ENCODE measurements at places on chromosomes 3 and 15.

DNA sequence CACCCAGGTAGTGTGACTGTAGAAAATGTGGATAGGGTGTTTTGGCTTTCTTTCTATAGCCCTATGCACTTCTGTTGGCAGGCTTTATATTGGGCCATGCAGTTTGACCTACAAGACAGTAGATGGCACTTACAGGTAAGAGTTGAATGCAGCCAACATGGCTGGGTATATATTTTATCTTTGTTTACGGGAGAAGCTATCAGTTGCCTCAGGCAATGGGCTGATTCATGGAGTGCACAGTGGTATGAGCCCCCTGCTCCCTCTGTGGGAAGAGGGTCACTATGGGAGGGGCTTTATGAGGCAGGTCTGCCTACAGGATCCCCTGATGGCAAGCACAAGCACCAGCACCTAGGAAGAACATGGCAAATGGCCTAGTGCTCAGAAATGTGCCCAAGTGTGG lies 301.2 kb upstream of the CDIN1 start:
- no peak for DNase-seq

DNA sequence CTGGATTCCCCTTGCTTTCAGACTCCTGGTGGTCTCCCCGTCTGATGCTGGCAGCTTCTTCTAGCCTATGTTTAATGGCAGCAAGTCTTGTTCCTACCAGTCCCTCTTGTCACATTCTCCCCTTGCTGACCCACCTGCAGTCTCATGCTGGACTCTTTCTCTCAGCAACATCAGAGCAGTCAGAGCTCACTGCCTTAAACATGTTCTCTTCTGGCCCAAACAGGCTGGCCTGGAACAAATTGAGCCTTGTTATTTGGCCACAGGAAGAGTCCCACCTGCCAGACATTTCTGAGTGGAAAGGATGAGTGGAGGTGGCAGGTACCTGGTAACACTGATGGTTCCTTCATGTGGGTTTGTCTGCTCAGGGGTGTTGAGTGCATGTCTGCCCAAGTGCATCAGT lies 59.2 kb upstream of the APEH start:
- no peak for DNase-seq

DNA sequence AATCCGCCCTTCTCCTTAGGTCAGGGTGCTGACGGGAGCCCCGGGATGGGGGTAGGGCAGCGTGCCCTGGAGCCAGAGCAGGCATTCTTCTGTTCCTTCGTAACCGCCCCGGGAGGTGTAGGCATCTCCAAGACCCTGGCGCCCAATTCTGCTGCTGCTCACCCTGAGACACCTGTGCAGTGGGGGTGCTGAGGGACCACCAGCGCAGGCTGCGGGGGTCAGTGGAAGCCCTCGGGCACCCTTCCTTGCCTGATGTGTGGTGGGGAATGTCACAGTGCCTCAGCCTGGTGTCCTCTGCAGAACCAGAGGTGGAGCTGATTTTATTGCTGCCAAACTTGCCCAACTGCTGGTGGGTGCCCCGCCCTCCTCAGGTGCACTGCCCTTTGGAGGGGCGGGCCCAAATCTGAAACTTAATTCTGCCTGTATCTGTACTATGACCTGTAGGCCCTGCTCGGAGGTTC lies 7.3 kb downstream of the CSK start:
- DNase-seq = no peak

DNA sequence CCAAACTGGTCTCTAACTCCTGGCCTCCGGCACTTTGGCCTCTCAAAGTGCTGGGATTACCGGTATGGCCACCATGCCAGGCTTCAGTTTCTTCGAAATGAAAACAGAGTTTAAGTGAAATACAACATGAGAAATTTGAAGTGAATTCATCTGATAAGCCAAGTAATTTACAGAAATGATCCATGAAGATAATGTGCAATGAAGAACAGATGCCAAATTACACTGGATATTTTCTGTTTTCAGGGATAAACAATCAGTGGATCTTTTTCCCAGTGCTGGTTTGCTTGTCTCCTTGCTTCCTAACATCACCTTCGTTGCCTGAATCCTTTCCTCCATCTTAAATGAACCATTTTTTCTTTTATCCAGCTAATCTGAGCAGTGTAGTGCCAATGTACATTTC lies 46.2 kb upstream of the SUCLG2 start:
- no peak for DNase-seq

GRCh38 chr15:73518180-73518862 lies 75.4 kb downstream of the REC114 start:
- peak; percentile 55 for DNase-seq

DNA sequence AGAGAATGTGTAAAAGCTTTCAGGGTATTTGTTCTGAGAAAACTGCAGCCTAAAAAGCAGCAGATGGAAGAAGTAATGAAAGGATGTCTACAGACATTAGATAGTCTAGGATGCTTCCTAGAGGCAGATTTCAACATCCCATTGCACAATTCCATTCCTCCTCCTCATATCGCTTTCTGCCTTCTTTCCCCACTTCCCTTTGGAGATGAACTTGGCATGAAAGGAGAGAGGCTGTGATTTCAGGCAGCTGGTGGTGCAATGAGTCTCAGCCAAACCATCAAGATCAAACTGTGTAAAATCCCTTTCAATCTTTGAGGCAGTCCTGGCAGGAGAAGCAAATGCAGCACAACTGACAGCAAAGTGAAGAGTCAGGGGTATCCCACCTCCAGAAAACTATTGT lies 438.7 kb upstream of the KCNMB2 start:
- DNase-seq = no peak

- no peak for DNase-seq
Observed at GRCh38 chr3:126419151-126419703, 24.5 kb downstream of the CFAP100 start.

DNA sequence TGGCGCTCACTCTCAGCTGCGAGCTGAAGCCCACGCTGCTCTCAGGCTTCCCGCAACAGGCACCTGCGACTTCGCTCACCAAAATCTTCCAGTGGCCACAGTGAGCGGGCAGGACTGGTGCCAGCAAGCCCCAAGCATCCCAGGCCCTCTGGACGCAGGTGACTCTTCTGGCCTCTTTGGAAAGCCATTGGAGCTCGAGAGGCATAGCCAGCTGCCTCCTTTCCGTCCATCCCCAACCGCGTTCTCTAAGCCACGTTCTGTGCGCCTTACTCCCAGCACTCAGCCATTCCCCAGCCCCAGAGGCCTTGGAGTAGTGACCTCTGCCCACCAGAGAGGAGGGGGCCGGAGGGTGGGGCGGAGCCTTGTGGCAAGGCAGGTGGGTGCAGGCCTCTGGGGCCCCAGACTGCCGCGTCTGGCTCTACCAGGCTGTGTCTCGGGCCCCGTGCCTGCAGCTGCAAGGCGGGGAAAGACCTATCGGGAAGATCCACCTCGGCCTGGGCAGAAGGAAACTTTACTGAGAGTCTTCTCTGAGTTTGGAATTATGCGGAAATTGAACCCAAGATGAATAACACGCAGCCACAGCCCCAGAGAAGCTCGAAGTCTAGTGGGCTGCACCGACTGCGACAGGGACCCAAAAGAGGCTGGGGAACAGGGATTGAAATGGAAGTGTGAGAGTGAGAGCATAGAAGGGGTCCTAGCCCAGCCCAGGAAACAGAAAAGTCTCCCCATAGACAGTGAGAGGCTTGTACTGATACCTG lies 3.6 kb upstream of the SOX14 start:
- DNase-seq = no peak

- no peak for DNase-seq
Observed at GRCh38 chr3:17573396-17573795, 169.0 kb downstream of the TBC1D5 start.

DNA sequence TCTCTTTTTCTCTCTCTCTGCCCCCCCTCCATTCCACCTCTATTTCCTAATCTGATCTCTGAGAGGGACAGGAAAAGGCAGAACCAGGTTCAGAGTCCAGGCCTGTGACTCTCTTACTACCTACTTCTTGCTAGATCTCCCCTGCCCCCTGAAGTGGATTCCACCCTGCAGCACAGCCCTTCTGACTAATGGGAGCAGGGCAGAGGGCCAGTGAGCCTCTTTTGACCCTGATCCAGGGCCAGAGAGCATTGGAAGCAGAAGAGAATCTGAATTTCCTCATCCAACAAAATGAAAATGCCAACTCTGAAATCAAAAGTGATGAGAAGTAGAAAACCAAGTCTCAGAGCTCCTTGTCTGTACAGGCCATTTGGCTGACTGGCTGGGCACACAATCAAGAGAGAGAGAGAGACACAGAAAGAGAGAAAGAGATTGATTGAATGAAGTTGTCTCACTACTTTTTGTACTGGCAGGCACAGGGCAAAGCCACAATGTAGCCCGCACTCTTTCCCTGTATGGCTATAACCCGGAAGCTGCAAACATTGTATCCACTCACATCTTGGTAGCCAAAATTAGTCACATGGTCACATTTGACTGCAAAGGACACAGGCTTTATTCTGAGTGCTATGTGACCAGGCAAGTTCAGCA lies 31.6 kb upstream of the GLCE start:
- no peak for DNase-seq

GRCh38 chr3:18732474-18732873 lies 307.3 kb upstream of the SATB1 start:
- DNase-seq = no peak

DNA sequence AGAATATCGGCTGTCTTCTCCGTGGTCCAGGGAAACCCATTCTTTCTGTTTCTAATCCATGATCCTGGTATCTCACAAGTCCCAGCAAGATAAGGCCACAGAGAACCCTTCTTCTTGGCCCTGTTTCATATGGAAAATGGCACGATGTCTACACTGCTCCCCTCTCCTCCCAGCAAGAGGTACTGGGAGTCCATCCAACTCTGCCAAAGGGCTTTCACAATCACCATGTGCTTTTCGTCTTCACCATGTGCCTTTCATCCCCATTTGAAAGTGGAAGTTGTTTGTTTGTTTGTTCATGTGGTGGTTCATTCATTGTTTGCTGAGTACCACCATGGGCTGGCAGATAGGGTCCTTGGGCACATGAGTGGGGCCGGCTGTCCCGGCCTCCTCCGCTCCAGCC lies 5.5 kb downstream of the ITIH3 start:
- no peak for DNase-seq

GRCh38 chr3:153338487-153338886 lies 176.5 kb downstream of the RAP2B start:
- no peak for DNase-seq

DNA sequence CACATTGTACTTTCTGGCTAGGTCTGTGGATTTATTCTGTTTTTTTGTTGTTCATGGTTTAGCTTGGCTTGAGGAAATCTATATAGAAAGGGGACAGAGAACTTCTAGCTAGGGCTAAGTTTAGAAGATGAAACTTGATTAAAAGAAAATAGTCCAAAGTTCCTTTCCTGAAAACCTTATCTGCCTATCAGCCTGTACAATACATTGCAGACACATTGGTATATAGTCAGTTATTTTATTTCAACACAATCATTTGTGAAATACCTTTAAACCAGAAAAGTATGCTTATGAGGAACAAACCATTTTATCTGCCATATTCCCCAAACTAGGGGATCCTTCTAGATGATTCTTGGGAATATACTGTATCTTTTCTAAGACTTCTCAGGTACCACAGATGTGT lies 147.3 kb upstream of the CGNL1 start:
- no peak for DNase-seq

- DNase-seq = peak; percentile 59
Observed at GRCh38 chr3:156449710-156450574, 105.0 kb downstream of the SSR3 start.

DNA sequence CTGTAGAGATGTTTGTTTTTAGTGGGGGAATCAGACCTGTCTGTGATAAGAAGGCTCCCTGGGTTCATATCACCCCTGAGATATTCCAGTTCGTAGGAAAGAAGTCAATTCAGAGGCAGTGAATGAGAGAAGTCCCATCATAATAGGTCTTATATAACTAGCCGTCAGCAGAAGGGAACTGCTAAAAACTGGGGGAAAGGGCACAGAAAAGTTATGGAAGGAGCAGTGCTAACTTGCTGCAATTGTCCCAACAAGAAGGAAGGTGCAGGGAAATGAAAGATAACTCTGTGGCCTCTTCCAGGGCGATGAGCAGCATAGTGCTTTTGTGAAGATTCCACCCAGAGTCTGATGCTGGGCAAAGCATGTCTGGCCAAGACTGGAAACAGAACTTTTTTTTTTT lies 9.0 kb upstream of the CA12 start:
- no peak for DNase-seq
